Testis (tissue), 5 donors: ENCODE measurements at places on chromosomes 7 and 10. TPM values are rescaled to one million over a fixed set of nuclear protein-coding genes. Genes with fewer than 3 reads are reported as not detected.
A peak's percentile ranks its signal among the peaks of the same experiment; 100 is the strongest.

The SLC39A12 gene
- total RNA-seq = 0.68 TPM

The FBXO24 gene
- 37.5 TPM for total RNA-seq

The VSTM2A gene
- total RNA-seq = 5.6 TPM

The WNT8B gene
- 0.37 TPM for total RNA-seq

The WNT2 gene
- total RNA-seq = 1.3 TPM

The MSMB gene
- total RNA-seq = 1.4 TPM

The ACTR3C gene
- 6.1 TPM for total RNA-seq

The PYROXD2 gene
- total RNA-seq = 20.2 TPM

The TMEM236 gene
- 0.43 TPM for total RNA-seq

GRCh38 chr10:124864421-124865193 lies 63.0 kb downstream of the ABRAXAS2 start:
- H3K27me3 ChIP-seq = no peaks in the 10 kb centered on the region
- no peak for DNase-seq
- H3K4me1 ChIP-seq = no peaks in the 10 kb centered on the region

GRCh38 chr10:100359030-100359432 lies 12.0 kb downstream of the SCD start:
- no peak overlapping the region for H3K27ac ChIP-seq
- H3K27me3 ChIP-seq = no peaks in the 10 kb centered on the region
- DNase-seq = peak; percentile 72
- no peaks in the 10 kb centered on the region for H3K36me3 ChIP-seq
- peaks cover 39% of the 10 kb centered on the region for H3K4me1 ChIP-seq

DNA sequence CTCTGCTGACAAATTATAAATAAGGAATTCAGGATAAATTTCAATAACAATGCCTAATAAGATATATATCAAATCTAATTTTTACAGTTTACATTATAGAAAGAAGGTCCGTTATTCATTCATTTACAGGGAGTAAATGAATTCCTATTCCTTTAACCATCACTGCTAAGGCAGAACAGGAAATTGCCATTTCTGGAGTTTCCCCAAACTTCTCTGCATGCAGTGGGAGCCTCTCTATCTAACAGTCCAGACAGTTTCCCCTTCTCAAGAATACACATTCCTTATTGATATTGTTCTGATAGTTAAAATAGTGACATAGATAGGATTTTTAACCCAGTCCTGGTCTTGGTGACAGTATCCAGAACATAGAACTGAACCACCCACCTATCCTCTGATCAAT lies 24.3 kb downstream of the MKI67 start:
- no peak for DNase-seq
- H3K27ac ChIP-seq = no peak overlapping the region
- no peak overlapping the region for H3K4me3 ChIP-seq
- H3K4me1 ChIP-seq = no peaks in the 10 kb centered on the region

DNA sequence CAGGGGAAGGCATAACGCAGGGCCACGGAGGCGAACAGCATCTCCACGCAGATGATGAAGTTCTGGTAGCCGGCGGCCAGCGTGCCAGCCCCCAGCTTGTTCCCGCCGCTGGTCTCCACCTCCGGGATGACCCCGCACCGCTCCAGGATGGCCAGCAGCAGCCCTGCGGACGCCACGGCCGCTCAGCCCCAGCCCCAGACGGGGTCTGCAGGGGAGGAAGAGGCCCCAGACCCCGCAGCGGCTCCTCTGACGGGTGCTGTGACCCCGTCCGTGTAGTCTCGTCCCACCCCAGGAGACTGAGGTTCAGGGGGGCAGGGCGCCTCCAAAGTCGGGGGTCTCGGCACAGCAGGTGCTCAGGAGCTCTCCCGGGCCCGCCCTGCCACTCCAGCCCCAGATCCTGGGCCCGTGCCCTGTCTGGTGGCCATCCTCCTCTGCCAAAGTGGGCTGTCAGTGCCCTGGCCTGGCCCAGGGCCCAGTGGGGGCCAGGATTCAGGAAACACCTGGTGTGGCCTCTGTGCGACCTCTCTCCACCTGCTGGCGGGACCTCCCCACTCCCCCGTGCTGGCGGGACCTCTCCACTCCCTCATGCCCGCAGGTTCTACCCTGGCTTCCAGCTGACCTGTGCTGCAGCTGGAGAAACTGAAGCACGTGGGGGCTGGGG lies 8.1 kb downstream of the TMEM184A start:
- DNase-seq = no peak
- H3K4me1 ChIP-seq = peaks cover 14% of the 10 kb centered on the region
- H3K27ac ChIP-seq = no peak overlapping the region
- H3K27me3 ChIP-seq = no peaks in the 10 kb centered on the region
- no peaks in the 10 kb centered on the region for H3K36me3 ChIP-seq
- H3K4me3 ChIP-seq = no peak overlapping the region

DNA sequence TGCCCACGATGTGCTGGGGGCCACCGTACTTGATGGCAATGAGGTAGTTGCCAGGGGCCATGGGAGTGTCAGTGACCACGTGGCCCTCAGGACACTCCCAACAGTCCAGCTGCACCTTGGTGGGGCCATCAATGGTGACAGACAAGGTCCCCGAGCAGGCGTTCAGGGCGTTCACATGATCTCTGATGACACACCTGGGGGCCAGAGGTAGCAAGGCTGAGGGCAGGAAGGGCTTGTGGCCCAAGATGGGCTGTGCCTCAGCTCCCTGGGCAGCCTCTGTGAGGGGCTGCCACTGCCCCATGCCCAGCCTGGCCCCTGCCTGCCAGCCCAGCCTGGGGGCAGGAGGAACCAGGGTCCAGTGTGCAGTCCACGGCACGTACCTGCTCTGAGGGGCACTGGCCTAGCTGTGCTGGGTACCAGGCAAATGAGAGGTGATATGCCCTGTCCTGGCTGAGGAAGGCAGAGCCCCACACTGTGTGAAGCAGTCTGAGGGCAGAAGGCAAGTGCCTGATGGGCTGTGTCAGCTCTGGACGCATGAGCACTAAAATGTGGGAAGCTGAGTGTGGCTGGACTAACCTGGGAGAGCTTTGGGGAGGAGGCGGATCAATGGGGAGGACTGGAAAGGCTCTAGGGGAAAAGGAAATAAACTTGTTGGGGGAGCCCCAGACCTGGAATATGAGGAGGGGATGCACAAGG lies 3.5 kb upstream of the KCP start:
- DNase-seq = no peak
- H3K4me3 ChIP-seq = no peak overlapping the region
- no peaks in the 10 kb centered on the region for H3K27me3 ChIP-seq
- no peaks in the 10 kb centered on the region for H3K36me3 ChIP-seq
- H3K4me1 ChIP-seq = peaks cover 3% of the 10 kb centered on the region
- H3K27ac ChIP-seq = no peak overlapping the region

GRCh38 chr7:82605247-82605864 lies 161.8 kb upstream of the CACNA2D1 start:
- DNase-seq = peak; percentile 58
- H3K36me3 ChIP-seq = no peaks in the 10 kb centered on the region
- H3K27ac ChIP-seq = no peak overlapping the region
- no peaks in the 10 kb centered on the region for H3K27me3 ChIP-seq
- no peak overlapping the region for H3K4me3 ChIP-seq

DNA sequence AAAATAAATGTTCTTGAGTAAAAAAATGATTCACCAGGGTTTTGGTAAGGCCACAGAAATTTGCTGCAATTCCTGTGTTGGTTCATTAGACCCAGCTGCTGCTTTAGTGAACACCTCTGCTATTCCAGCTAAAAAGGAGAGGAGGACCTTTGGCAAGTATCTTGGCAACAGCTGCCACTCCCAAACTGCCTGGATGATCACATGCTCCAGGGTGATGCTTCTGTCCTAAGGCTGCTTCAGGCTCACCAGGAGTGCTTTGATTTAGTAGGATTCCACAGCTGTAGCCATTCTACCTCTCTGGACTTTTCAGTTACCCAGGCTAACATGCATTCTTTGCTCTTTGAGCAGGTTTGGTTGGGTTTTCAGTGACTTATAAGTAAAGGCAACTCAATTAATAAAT lies 82.6 kb upstream of the NPVF start:
- no peak overlapping the region for H3K4me3 ChIP-seq
- DNase-seq = no peak
- no peaks in the 10 kb centered on the region for H3K36me3 ChIP-seq

GRCh38 chr7:71106226-71106625 lies 25.7 kb upstream of the GALNT17 start:
- no peak overlapping the region for H3K27ac ChIP-seq
- no peak overlapping the region for H3K4me3 ChIP-seq
- no peaks in the 10 kb centered on the region for H3K4me1 ChIP-seq
- no peaks in the 10 kb centered on the region for H3K27me3 ChIP-seq

- peak overlapping the region; percentile 12 for H3K27ac ChIP-seq
- H3K36me3 ChIP-seq = no peaks in the 10 kb centered on the region
- peak; percentile 69 for DNase-seq
- H3K27me3 ChIP-seq = no peaks in the 10 kb centered on the region
Observed at GRCh38 chr7:30845426-30846135, 66.1 kb upstream of the AQP1 start.

- H3K27ac ChIP-seq = no peak overlapping the region
- DNase-seq = no peak
- no peaks in the 10 kb centered on the region for H3K27me3 ChIP-seq
- no peaks in the 10 kb centered on the region for H3K4me1 ChIP-seq
- H3K36me3 ChIP-seq = no peaks in the 10 kb centered on the region
Observed at GRCh38 chr10:12396567-12396966, 47.2 kb downstream of the CAMK1D start.

DNA sequence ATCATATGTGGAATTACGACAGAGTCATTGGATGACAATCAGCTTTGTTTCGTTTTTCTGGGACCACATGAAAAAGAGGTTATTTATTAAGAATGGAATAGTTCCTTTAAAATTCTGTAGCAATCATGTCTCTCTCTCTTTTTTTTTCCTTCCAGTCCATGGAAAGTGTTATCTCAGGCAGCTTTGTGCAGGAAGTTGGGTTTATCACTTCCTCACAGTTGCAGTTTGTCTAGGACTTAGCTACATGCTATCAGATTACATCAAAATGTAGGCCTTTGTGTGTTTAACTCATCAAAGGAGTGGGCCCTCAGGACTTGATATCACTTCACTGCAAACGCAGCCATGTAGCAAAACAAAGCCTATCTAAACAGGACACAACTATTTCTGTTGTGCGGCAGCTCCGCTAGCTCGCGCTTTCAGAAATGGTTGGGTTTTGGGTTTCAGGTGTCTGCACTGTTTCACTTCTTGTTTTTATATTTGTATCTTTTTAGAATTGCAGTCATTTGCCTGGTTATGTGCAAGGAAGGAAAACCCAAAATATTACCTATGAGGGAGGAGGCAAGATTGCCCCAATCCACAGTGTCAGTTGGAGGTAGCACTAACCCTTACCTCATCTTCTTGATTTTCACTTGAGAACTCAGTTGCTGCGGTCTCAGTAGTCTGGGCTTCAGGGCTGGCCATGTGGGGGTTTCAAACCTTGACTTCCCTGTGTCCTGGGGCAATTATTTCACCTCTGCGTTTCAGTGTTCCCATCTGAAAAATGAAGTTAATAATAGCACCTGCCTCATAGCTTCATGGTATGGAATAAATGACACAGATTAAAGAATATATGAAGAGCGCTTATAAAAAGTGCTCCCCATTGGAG lies 66.7 kb downstream of the HHEX start:
- peaks cover 7% of the 10 kb centered on the region for H3K4me1 ChIP-seq
- no peak overlapping the region for H3K27ac ChIP-seq
- no peaks in the 10 kb centered on the region for H3K36me3 ChIP-seq
